Naive thymus-derived CD8-positive, alpha-beta T cell (primary cell): ENCODE measurements at places on chromosomes 1 and 21. TPM values are rescaled to one million over a fixed set of nuclear protein-coding genes. Genes with fewer than 3 reads are reported as not detected.

The CD247 gene
- 325 TPM for polyA plus RNA-seq

The KIF17 gene
- not detected for polyA plus RNA-seq

The HUNK gene
- polyA plus RNA-seq = not detected

The SFN gene
- not detected for polyA plus RNA-seq

DNA sequence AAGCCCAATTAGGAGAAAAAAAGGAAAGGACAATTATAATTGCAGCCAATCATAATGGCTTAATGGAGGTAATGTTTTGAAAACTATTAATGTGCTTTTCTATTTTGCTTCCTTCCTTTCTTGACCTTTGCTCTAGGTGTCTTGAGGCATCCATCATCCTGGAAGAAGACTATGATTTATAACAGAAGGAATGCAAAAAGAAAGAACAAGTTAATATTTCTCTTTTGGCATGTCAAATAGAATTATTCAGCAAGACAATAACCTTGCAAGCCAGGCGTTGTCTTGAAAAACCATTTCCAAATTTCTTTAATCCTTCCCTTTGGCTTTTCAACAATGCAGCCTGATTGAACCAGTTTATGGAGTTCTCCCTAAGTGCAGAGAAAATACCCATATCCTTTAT, 107.7 kb upstream of the USP24 start:
- no peak for DNase-seq

- no peak for DNase-seq
These were observed 7.9 kb downstream of the GPR3 start for GRCh38 chr1:27400082-27400962.

GRCh38 chr1:147579532-147579931, 38.2 kb downstream of the BCL9 start:
- DNase-seq = no peak

DNA sequence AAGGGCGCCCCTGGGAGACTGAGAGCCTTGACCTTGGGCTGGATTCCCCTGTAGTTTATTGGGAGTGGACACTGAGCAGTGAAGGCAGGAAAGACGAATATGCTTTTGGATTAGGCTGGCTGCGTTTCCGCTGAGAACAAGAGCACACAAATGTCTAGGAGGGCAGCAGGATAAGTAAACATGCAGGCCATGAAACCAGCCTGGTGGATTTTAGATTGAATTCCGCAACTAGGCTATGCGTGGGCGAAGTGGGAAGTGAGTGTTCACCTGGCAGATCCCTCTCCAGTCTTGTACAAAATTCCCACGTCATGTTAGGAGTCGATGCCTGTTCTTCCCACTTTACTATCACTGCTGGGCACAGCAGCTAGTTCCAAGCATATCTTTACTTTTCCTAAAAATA, 21.4 kb upstream of the KCNJ6 start:
- no peak for DNase-seq

GRCh38 chr1:225688345-225688744, 35.4 kb upstream of the ENAH start:
- DNase-seq = no peak

The ATXN7L2 gene
- 4.3 TPM for polyA plus RNA-seq

- DNase-seq = peak; percentile 45
These were observed 953 bp downstream of the PTPRU start for GRCh38 chr1:29237129-29237821.

The FHAD1 gene
- not detected for polyA plus RNA-seq

The MEGF6 gene
- 3.5 TPM for polyA plus RNA-seq

DNA sequence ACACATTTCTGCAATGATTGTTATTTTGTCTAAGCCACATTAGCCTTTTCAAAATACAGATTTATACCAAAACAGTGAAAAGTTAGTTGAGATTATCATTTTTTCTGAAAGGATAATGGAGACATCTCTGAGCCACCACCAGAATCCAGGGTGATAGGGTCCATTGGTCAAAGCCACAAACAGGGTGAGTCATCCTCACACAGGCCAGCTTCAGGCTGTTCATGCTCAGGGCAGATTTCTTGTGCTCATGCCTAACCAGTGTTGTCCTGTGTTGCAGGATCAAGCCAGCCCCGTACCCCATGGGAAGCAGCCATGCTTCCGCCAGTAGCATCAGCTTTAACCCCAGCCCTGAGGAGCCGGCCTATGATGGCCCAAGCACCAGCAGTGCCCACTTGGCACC, 13.4 kb downstream of the ELOA start:
- no peak for DNase-seq

GRCh38 chr21:16179773-16180172, 450.0 kb downstream of the USP25 start:
- DNase-seq = no peak

- no peak for DNase-seq
These were observed 37.5 kb downstream of the CMPK1 start for GRCh38 chr1:47371016-47371517.
